ENCODE measurements at places on chromosomes 1 and 21. TPM values are rescaled to one million over a fixed set of nuclear protein-coding genes. Genes with fewer than 3 reads are reported as not detected.

CRNN gene
- not detected for total RNA-seq

SLC22A15 gene
- 5.2 TPM for total RNA-seq

CDA gene
- 24.3 TPM for total RNA-seq

MYCL gene
- total RNA-seq: 3.7 TPM

TNFRSF4 gene
- total RNA-seq: not detected

SPRR2G gene
- total RNA-seq: not detected

COL16A1 gene
- total RNA-seq: 140 TPM

LAPTM5 gene
- 0.42 TPM for total RNA-seq

CD1E gene
- total RNA-seq: not detected

OR2G6 gene
- not detected for total RNA-seq

SH2D5 gene
- 77.1 TPM for total RNA-seq

RAVER2 gene
- total RNA-seq: 5.9 TPM
